Vagina (tissue), 2 donors: ENCODE measurements at places on chromosomes 1 and 21. TPM values are rescaled to one million over a fixed set of nuclear protein-coding genes. Genes with fewer than 3 reads are reported as not detected.

Gene TNNT2
- 9.8 TPM for total RNA-seq

Gene RCC2
- total RNA-seq, result 31.2 TPM

Gene SH3BGR
- 1.2 TPM for total RNA-seq

Gene TACSTD2
- total RNA-seq, result 203 TPM

Gene OR2T5
- not detected for total RNA-seq

Gene C4BPA
- not detected for total RNA-seq

Gene TNFRSF14
- 49.6 TPM for total RNA-seq

Gene FCER1G
- total RNA-seq, result 64.8 TPM

Gene OVAAL
- not detected for total RNA-seq

Gene KRTAP19-1
- total RNA-seq, result not detected

Gene A3GALT2
- total RNA-seq, result not detected
